ENCODE measurements at places on chromosomes 3 and 15. TPM values are rescaled to one million over a fixed set of nuclear protein-coding genes. Genes with fewer than 3 reads are reported as not detected.

The HYKK gene
- 1.4 TPM for total RNA-seq

The CHDH gene
- total RNA-seq: 0.21 TPM

The PLA2G4E gene
- total RNA-seq: 0.14 TPM

The FGD5 gene
- under 0.01 TPM for total RNA-seq

The SKOR1 gene
- total RNA-seq: under 0.01 TPM

The CFAP20DC gene
- total RNA-seq: 9.4 TPM

The CADM2 gene
- total RNA-seq: 0.28 TPM

The GNAT1 gene
- total RNA-seq: not detected

The VGLL3 gene
- total RNA-seq: 14.7 TPM

The PRICKLE2 gene
- 29.0 TPM for total RNA-seq
